ENCODE measurements at places on chromosomes 11 and 22.

GRCh38 chr11:8871171-8871775 is 39.7 kb upstream of the AKIP1 start:
- DNase-seq, result peak; percentile 59

DNA sequence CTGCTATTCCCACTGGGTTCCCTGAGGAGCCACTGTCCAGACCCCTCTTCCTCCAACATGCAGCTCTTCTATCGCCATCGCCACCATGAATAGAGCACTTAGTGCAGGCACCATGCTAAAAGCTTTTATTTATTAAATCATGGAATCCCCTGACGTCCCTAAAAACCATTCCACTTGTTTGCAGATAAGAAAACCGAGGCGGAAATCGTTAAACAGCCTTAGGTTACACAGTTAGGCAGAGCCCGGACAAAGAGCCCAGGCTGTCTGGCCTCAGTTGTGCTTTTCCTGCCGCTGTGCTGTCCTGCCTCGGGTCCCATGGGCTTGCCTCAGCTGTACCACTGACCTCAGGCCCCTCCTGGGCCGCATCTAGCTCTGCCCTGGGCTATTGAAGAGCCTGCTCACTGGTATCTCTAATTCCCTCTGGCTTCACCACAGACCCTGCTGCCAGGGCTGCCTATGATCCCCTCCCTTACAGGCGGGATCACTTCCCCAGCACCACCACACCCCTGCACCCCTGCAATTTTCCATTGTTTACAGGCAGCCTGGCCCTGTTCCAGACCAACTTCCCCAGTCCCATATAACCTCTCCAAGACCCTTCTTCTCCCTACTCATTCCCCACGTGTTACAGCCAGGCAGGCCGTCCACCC is 13.0 kb upstream of the TUB start:
- no peak for DNase-seq

DNA sequence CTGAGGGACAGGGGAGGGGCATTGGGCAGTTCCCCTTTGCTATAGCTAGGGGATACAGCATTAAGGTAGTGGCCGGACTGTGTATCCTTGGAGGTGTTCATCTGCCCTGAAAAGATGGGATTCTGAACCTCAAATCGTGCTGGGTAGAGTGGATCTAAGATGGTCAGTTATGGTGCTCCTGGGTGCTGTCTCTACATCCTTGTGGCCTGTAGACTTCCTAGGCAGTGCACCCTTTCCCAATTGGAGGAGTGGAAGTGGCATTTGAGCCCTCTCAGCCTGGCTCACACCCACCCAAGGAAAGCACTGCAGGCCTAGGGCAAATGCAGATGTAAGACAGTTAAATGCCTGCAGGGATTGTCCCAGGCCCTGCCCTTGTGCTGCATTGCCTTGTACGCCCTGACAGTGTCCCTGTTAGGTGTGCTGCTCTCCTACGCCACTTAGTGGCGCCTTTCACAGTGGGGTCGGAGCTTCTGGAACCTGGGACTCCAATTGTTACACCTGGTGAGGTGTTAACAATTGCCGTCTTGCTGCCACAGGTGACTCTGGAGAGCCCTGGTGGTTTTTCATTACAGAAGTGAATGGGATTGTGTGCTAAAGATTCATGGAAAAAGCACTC is 35.0 kb downstream of the PPFIBP2 start:
- no peak for DNase-seq

DNA sequence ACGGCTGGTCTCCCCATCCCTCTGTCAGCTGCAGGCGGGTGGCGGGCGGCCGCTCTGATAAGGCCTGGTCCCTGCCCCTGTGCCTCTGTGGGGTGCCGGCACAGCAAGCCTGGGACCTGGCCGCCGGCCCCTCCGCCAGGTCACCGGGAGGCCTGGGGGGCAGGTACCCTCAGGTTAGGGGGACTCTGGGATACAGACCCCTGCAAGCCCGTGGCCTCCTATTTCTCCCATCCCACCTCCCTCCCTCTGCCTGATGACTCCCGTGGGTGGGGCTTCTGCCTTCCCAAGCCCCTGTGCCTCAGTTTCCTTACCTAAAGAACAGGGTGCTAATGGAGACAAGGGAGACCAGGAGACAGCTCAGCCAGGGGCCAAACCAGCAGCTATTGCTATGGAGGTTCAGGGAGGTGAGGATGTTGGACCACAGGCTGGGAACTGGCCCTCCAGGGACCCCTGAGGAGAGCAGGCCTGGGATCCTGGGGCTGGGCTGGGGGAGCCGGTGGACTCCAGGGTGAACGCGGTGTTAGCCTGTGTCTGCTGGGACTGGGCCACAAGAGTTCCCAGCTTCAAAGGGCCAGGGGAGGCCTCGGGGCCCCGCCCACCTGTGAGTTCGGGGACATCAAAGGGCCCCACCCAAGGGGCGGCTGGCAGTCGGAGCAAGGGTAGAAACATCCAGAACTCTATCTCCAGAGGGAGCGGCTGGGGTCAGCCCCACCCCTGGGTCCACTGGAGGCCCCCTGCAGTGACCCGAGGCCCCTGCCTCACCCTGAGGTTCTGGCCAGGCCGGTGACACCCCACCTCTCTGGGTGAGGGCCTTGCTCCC is 32.0 kb upstream of the TH start:
- no peak for DNase-seq

DNA sequence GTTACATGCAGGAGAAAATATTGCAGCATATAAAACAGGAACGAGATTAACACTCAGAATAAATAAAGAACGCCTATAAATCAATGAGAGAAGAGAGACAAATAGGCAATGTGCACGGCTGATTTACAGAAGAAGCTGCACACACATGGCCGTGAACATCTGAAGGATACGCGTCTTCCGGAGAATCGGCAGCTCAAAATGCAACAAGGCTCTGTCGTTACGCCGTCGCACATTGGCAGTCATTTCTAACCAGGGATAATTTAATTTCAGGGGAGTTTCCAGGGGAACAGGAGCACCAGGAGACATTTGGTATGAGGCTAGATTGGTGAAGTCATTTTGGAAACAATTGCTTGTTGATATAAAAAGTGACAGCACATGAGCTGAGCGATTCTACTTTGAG is 745.2 kb downstream of the BRD1 start:
- DNase-seq, result no peak

GRCh38 chr11:11543656-11544055 is 78.1 kb downstream of the GALNT18 start:
- no peak for DNase-seq

DNA sequence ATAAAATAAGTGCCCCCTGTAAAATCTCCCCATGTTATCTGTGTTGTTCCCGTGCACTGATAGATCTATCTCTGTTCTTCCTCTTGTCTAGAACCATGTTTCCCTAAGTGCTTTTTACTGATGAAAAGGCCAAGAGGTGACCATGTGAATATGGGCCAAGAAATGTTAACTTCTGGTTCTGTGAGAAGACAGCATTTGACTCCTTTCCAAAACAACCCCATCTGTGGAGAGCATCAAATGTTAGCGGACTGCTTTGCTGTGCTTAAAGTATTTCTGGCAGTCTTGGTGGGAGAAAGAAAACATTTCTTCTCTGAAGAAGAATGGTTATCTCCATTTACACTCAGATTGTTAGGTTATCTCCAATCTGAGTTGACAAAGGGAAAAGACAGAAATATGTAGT is 58.6 kb upstream of the GUCY1A2 start:
- no peak for DNase-seq

GRCh38 chr11:2828585-2829330 is 56.8 kb downstream of the CDKN1C start:
- DNase-seq, result no peak

DNA sequence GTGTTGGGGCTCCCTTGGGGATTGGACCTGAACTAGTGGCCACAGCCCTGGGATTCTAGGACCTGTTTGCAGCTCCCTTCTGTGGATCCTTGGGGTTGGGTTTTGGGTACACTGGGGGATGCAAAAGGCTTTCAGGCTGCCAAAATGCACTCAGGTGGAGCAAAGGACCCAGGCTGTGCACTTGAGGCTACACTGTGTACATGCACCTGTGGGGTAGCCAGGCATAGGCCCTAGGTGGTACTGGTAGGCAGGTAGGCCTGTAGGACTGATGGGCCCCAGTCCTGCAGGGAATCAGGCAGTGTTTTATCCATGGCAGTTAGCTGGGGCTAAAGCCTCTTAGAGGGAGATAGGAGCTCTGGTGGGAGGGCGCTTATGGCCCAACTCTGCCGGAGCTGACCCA is 542.3 kb downstream of the LUZP2 start:
- DNase-seq, result no peak

DNA sequence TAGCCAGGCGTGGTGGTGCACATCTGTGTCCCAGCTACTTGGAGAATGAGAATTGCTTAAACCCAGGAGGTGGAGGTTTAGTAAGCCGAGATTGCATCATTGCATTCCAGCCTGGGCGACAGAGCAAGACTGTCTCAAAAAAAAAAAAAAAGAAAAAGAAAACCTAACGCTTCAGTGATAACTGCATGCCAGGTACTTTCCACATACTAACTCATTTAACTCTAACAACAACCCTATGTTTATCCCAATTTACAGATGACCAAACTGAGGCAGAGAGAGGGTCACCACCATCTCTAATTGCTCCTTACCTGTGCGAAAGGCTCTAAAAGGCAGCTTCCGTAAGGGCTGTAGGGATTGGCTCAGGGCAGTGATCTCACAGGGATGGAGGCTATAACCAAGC is 11.6 kb downstream of the PISD start:
- DNase-seq, result no peak

DNA sequence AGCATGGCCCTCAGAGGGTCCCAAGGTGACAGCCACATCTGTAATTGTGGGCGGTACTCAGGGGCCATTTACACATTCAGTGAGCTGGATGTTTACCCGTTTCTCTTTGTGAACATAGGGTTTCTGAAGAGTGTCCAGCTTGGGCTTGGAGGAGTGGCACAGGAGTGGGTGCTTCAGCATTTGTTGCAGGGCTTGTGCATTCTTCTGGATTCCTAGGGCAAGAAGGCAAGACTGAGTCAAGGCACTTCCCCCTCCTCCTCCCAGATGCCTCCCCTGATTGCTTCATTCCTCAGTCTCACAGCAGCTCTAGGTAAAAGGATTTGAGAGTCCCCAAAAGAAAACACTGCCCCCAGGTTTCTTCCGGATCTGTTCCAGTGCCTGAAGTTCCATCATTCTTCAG is 95.4 kb downstream of the RNF169 start:
- no peak for DNase-seq

- no peak for DNase-seq
Measured at GRCh38 chr11:113595810-113596594, 110.1 kb downstream of the TMPRSS5 start.

Data from midbrain (tissue), 1 donor.